ENCODE measurements at places on chromosomes 12 and 14.
A peak's percentile ranks its signal among the peaks of the same experiment; 100 is the strongest.

DNA sequence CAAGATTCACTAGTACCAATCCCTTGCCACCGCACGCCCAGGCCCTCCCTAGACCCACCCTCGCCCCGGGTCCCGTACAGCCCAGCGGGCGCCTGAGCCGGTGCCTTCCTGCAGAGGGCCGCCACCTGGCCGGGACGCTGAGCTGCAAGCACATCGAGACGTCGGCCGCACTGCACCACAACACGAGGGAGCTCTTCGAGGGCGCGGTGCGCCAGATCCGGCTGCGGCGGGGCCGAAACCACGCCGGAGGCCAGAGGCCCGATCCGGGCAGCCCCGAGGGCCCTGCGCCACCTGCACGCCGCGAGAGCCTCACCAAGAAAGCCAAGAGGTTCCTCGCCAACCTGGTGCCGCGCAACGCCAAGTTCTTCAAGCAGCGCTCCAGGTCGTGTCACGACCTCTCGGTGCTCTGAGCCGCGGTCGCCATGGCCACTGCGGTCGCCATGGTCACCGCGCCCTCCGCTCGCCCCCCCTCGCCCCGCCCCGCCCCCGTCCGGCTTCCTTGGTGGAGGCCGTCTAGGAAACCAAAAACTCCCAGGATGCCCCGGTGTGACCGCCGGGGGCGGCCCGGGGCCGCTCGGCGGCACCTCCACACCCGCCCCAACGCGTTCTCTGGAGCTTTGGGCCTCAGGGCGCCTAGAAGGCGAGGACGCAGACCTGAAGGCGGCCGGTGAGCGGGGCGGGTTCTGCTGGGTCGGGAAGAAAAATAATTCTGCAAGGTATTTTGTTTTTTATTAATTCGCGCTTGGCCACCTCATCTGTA lies 3.7 kb downstream of the REM2 start:
- DNase-seq = peak; percentile 84

DNA sequence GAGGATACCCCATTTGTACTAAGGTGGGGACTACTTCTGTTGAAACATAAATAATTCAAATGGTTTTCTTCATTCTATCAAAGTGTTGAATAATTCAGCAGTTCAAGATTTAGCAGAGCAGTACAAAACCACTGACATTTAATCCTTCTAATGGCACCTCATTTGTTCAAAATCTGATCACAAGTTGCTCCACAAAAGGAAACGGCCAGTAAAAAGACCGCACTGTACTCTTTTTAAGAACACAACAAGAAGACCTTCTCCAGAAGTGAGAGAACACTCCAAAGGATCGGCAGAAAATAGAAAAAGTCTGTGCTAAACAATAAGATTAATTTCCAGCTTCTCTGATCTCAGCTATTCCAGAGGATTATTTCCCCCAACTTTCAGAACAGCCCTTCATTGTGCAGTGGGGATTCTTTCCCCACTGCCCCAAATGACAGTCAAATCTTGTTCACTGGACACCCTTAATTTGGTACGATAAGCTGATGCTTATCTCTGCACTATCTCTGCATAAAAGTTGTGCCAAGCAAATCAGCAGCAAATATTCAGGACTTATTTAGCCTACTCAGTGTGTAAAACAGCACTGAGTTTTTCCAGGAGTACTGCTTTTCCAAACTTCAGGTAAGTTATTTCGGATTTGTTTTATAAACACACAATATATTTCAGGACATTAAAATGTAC lies 5.2 kb downstream of the MPHOSPH9 start:
- no peak for DNase-seq

DNA sequence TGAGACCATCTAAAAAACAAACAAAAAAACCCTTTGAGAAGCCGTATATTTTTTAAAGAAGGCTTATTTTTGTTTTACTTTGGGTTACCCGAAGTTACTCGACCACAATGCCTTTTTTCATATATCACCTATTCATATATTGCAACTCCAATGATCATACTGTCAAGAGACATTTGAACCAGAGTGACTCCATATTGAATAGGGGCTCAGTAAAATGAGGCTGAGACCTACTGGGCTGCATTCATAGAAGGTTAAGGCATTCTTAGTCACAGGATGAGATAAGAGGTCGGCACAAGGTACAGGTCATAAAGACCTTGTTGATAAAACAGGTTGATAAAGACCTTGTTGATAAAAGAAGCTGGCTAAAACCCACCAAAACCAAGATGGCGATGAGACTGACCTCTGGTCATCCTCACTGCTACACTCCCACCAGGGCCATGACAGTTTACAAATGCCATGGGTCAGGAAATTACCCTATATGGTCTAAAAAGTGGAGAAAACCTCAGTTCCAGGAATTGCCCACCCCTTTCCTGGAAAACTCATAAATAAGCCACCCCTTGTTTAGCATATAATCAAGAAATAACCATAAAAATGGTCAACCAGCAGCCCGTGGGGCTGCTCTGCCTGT lies 50.0 kb upstream of the PKP2 start:
- DNase-seq = no peak

GRCh38 chr14:75614179-75614578 lies 35.8 kb downstream of the FLVCR2 start:
- no peak for DNase-seq

GRCh38 chr14:51836417-51836816 lies 24.0 kb upstream of the GNG2 start:
- no peak for DNase-seq

DNA sequence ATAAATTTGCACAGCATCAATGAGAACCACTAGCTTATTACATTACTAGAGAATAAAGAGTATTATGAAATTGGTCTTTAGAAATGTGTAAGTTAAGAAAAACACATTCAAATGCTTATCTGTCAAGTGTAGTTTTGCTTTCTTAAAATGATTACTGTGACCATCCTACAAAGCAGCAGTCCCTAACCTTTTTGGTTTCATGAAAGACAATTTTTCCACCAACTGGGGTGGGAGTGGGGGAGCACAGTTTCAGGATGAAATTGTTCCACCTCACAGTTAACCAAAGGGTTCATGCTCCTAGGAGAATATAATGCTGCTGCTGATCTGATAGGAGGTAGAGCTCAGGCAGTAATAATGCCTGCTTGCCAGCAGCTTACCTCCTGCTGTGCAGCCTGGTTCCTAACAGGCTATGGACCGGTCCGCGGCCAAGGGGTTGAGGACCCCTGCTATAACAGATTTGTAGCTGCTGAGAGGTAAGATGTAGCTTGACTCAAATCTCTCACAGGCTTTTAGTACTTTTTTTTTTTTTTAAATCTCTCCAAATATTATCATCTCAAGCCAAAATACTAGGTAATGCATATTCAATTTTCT lies 45.4 kb downstream of the PPP4R3A start:
- no peak for DNase-seq

- no peak for DNase-seq
Measured at GRCh38 chr12:124168016-124168786, 126.7 kb upstream of the RFLNA start.

DNA sequence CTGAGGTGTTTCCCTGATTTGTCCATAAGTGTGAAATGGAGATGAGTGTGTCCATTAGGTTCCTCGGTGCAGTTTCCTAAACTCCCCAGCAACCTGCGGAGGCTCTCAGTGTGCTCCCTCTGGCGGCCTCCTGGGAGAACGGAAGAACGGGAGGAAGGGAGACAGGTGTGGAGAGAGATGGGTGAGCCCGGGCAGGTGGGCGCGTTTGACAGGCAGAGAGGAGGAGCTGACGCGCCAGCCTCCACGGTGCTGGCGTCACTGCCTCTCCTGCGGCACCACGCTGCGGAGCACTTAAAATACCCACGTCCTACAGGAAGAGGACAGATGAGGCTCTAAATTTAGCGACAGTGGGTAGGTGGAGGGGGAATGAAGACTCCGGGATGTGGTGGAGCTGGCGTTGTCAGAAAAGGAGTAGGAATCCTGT lies 26.8 kb upstream of the PEX5 start:
- no peak for DNase-seq

- DNase-seq = no peak
Measured at GRCh38 chr14:101113108-101113612, 209.6 kb upstream of the RTL1 start.

- no peak for DNase-seq
Measured at GRCh38 chr14:68934066-68934465, 45.0 kb downstream of the ACTN1 start.

GRCh38 chr12:26455936-26456574 lies 260.7 kb downstream of the SSPN start:
- no peak for DNase-seq

GRCh38 chr12:27001663-27002062 lies 12.5 kb downstream of the TM7SF3 start:
- DNase-seq = no peak

- DNase-seq = no peak
Measured at GRCh38 chr12:5333096-5333495, 98.8 kb upstream of the NTF3 start.

- peak; percentile 71 for DNase-seq
Measured at GRCh38 chr12:70049596-70050360, 193.5 kb upstream of the CNOT2 start.

GRCh38 chr12:88715673-88716072 lies 135.4 kb upstream of the KITLG start:
- no peak for DNase-seq

DNA sequence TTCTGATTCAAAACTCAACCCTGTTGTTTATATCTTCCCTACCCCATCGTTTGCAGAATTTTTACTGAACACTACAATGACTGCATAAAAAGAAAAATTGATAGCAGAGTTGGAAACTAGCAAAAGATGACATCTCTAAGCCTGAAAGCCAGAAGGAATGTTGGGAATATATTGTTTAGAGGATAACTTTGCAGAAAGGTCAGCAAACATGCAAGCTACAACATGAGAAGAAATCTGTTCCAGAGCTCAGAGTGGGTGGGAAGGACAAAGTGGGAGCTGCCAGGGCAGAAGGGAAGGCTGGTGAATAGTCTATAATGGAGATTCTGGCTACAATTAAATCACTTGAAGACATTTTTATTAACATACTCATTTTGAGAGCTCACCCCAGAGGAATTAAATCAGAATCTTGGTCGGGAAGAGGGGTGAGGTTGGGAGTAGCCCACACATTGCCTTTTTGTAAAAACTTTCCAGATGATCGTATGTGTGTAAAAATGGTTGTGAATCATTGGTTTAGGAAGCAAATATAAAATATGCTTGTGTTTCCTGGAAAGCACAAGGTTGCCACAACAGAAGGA lies 574.8 kb downstream of the FLRT2 start:
- no peak for DNase-seq

- no peak for DNase-seq
Measured at GRCh38 chr12:14418451-14418890, 53.0 kb downstream of the ATF7IP start.

DNA sequence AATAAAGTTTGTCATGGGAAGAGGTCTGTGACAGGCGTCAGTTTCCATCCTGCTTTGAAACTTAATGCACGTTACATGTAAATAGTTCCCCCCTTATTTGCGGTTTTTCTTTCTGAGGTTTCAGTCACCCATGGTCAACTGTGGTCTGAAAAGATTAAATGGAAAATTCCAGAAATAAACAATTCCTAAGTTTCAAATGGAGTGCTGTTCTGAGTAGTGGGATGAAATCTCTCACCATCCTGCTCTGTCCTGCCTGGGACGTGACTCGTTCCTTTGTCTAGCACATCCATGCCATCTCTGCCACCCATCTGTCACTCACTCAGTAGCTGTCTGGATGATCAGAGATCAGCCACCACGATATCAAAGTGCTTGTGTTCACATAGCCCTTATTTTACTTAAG lies 51.3 kb upstream of the DICER1 start:
- no peak for DNase-seq

DNA sequence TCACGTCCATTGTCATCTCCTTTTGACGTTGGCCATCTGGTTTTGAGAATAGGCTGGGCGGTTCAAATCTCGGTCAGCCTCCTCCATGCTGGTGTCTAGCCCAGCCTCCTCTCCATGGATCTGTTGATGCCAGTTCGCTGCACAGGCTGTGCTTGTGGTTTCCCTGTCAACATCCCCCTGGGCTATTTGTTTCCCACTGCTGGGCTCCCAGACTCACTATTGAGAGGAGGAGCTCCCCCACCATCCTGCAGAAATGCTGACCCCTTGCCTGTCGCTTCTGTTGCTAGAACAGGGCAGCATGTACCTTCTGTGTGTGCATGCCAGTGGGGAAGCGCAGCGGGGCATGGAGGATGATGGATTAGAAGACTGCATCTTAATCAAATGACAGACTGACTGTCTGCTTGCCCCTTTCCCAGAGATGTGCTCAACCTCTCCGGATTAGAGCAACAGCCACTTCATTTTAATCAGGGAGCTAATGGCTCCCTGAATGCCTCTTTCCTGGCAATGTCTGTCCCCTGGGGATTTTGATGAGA lies 170.5 kb downstream of the TSPAN9 start:
- DNase-seq = no peak

DNA sequence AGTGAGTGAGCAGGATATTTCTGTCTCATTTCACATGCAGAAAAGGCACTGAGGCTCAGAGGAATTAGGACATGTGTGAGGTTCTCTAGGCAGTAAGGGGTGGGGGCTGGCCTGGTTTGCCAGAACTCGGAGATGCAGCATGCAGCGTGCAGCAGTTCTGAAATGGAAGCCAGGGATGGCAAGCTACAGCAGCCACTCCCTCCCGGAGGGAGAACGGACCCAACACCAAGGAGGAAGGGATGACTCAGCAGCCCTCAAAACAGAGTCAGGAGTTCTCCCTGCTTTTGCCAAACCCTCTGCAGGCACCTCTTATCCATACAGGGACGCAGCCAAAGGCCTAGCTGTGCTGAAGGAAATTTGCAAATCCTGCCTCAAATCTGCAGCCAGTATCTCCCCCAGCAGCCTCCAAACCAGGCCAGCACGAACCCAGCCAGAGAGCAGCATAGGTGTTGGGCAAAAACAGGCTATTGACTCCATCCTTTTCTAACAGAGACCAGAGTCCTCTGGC lies 10.3 kb upstream of the SERPINA3 start:
- no peak for DNase-seq

DNA sequence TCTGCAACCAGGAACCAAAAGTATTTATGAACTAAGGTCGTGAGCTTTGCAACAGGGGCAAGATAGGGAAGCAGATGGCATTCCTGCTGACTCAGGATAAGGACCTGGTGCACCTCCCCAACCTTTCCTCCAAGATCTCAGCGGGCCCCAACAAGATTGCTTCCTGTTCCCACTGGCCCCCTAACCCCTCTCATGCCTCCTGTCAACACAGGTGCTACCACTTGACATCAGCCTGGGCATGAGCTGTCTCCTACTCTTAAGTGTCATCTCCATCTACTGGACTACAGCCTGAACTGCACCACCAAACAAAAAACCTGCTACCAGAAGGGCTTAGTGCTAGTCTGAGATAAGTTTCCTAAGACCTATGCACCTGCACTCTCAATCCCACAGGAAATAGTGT lies 32.7 kb downstream of the MED6 start:
- DNase-seq = peak; percentile 13

DNA sequence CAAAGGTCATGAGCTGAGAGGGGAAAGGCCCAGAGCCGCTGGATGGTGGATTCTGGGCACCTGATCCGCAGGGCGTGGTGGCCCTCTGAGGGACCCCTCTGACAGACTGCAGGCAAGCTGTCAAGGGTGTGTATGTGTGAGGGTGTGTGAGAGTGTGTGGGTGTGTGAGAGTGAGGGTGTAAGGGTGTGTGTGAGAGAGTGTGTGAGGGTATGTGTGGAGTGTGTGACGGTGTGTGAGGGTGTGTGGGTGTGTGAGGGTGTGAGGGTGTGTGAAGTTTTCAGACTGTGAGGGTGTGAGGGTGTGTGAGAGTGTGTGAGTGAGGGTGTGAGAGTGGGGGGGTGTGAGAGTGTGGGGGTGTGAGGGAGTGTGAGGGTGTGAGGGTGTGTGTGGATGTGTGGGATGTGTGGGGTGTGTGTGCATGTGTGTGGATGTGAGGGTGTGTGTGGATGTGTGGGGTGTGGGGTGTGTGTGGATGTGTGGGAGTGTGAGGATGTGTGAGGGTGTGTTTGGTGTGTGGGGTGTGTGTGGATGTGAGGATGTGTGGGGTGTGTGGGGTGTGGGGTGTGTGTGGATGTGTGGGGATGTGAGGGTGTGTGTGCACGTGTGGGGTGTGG lies 156.7 kb downstream of the TMEM121 start:
- DNase-seq = no peak

Measured in natural killer cell (primary cell).